AG10803 (cell line): ENCODE measurements at places on chromosomes 3 and 15.

GRCh38 chr3:99957151-99957796 lies 139.6 kb downstream of the CMSS1 start:
- DNase-seq = peak; percentile 57

DNA sequence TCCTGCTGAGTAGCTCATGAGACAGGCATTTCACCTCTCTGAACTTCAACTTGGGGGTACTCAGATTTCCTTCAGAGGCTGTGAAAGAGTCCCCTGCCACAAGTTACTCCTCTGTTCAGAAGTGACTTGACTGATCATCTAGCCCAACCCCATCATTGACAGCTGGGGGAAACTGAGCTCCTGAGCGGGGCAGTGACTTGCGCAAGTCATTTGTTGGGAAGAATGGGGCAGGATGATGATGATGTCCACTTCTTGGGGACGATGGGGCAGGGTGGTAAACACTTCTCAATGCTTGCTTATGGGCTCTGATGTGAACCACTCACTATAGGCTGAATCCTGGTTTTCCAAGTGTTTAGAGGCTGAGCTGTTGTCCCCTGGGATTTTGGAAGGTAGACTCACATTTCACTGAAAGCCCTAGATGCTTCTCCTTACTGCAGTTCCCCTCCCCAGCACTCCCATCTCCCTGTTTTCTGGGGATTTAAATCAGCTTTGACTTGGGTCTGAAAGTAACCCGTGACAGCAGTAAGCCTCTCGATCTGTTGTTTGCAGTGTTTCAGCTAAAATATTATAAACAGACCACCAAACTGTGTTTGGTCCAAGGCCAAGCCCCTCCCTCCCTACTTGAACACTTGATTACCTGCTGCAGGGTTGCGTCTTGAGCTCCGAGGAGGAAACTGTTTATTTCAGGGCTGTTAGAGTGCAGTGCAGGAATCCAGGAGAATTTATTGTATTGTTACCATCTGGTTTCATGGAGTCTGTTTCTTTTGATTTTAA lies 25.1 kb downstream of the SMAD3 start:
- no peak for DNase-seq

- peak; percentile 96 for DNase-seq
Measured at GRCh38 chr3:138078901-138079344, 36.5 kb downstream of the DZIP1L start.

DNA sequence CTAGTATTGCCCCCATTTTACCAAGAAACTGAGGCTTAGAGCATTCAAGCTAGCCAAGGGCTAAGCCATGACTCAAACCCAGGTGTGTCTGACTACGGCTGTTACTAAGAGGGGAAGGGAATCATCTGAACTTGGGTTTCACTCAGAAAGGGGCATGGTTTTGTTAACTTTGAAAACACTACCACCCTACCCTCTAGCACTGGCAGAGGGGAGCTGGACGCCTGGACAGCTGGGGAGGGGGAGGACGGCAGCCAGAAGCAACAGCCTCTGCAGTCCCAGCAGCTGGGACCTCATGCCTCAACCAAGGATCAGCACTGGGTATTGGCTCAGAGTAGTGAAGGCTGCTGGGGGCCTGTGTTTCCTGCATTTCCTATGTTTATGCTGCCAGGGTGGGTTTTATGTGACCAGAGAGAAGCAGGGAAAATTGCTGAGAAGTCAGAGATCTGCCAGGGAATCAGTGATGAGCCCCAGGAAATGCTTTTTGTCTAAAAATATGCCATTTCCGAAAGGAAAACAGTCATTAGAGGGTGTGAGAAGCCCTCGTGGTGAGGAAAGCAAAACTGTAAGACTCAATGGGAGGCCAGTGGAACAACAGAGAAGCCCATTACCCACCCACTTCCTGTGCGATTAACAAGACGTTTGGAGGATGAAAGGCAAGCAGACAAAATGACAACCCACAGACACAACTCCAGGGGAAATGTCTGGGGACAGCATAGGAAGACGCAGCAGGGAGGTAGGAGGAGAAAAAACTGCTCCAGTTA lies 41.2 kb downstream of the LIPC start:
- DNase-seq = no peak

GRCh38 chr15:77821188-77821958 lies 188.7 kb upstream of the LINGO1 start:
- DNase-seq = peak; percentile 42

- DNase-seq = no peak
Measured at GRCh38 chr3:123341871-123342630, 106.8 kb downstream of the ADCY5 start.

GRCh38 chr3:61158216-61158615 lies 93.0 kb downstream of the FHIT start:
- no peak for DNase-seq

DNA sequence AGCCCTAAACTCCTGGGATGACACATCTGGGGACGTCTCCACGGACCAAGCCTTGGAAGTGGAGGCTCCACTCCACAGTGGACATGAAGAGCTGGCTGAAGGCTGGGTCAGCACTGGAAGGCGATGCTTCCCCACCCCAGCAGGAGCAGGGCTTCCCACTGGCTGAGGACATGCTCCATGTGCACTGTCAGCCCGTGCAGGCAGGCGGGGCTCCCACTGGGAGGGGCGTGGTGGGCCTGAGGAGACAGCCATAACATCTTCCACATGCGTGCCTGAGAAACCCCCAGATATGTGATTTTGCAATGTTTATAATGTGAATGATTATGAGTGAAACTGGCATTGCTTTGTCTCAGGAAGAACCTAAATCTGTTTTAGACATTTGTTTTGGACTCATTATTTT lies 231.3 kb downstream of the KLF13 start:
- DNase-seq = peak; percentile 66

DNA sequence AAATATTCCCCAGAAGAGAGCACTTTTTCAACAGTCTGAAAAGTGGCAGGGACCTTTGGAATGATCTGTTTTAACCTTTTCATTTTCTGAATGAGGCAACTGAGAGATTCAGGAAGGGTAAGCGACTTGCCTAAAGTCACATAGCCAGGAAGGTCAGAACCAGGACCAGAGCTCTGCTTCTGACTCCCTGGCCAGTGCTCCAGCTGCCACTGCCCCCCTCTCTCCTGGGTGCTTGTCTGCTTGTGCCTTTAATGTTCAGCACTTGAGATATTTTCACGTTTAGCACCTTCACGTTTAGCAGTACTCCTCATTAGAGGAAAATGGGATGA lies 68.3 kb downstream of the SMAD3 start:
- no peak for DNase-seq
